Kidney (tissue), 22 donors: ENCODE measurements at places on chromosomes 4 and X. TPM values are rescaled to one million over a fixed set of nuclear protein-coding genes. Genes with fewer than 3 reads are reported as not detected.

SULT1B1 gene
- 0.39 TPM for polyA plus RNA-seq

CCDC149 gene
- 6.9 TPM for polyA plus RNA-seq

TMEM150C gene
- 22.9 TPM for polyA plus RNA-seq

TTC29 gene
- polyA plus RNA-seq = 0.82 TPM

- H3K27me3 ChIP-seq = no peaks in the 10 kb centered on the region
- H3K36me3 ChIP-seq = no peaks in the 10 kb centered on the region
- H3K27ac ChIP-seq = no peak overlapping the region
- H3K4me1 ChIP-seq = peaks cover 22% of the 10 kb centered on the region
- DNase-seq = no peak
Measured at GRCh38 chr4:70709611-70710205, 12.1 kb upstream of the RUFY3 start.

DNA sequence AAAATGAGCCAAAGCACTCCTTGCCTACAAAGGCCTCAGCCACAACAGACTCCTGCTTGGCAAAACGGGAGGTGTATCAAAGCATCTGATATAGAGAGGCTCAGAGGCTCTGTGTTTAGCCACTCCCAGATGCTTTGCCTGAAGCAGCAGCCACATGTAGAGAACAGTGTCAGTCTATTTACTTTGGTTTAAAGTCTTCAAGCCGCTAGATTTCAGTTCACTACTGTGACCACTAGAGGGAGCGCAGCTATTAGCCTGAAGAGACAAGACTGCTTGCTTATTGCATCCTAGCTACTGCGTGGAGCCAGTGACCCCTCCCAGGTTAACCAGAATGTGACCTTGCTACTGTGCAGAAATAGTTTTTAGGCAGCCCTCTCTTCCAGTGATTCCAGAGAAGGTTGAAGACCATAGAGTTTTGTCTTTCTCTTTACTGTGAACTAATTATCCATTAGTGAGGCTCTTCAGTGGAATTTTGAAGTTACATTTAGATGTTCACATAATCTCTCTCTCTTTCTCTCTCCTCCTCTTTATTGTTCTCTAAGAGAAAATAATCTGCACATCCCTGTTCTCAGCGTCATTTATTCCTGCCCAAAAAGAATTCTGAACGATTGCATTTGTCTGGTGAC lies 39.3 kb downstream of the BMP3 start:
- no peak overlapping the region for H3K4me3 ChIP-seq
- H3K27me3 ChIP-seq = no peaks in the 10 kb centered on the region
- H3K4me1 ChIP-seq = no peaks in the 10 kb centered on the region
- peak; percentile 94 for DNase-seq

DNA sequence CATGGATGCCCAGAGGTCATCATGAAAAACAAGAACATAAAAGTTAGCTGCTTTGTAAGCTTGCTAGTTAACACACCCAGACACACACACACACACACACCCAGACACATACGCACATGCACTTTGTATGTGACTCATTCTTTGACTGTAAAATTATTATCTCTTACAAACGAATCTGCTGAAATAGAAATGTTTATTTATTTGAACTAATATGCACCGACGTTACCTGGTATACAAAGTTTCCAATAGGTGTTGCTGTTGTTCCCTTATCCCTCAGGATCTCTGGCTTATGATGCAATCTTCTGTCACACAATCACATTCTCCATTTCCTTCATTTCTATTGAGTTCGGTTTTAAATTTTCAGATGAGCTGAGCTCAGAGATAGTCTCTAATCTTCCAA lies 209.3 kb downstream of the PTTG2 start:
- H3K27me3 ChIP-seq = no peaks in the 10 kb centered on the region
- no peak overlapping the region for H3K4me3 ChIP-seq
- H3K36me3 ChIP-seq = no peaks in the 10 kb centered on the region
- no peak for DNase-seq

- no peaks in the 10 kb centered on the region for H3K36me3 ChIP-seq
- H3K27me3 ChIP-seq = no peaks in the 10 kb centered on the region
- DNase-seq = no peak
- no peak overlapping the region for H3K27ac ChIP-seq
Measured at GRCh38 chr4:147844781-147845180, 112.9 kb downstream of the ARHGAP10 start.

GRCh38 chr4:175946472-175947116 lies 119.0 kb upstream of the WDR17 start:
- no peak overlapping the region for H3K4me3 ChIP-seq
- H3K4me1 ChIP-seq = no peaks in the 10 kb centered on the region
- DNase-seq = no peak
- H3K27ac ChIP-seq = no peak overlapping the region
- no peaks in the 10 kb centered on the region for H3K36me3 ChIP-seq

DNA sequence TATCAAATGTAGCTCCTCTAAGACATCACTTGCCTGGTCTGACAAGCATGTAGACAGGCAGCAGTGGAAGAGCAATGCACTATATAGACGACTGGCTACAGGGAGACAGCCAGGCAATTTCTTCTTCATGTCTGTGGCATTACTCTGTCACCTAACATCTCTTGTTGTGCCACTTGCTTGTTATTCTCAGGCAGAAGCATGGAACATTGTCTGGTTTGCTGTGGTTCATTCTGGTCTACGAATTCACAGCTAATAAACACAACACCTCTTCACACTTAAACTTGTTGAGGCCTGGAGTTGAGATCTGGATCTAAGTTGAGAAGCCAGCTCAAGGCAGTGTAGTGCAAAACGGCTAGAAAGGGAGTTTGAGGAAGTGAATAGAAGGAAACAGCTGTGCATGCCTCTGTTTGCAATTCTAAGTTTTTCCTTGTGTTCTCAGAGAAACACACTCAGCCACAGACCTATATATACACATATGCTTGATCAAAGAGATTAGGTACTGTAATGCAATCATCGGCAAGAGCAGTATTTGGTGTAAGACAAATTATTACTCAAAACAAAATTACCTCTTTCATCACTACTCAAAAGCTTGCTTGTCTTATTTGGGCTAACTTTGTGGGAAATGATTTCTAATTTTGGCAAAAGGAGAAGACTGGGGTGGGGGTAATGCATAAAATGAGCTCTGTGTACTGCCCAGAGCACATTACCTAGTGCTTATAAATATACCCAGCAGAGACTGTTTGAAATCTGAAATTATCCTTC lies 243.8 kb downstream of the PPP3CA start:
- H3K27ac ChIP-seq = peak overlapping the region; percentile 48
- no peak for DNase-seq
- no peaks in the 10 kb centered on the region for H3K36me3 ChIP-seq
- H3K27me3 ChIP-seq = no peaks in the 10 kb centered on the region
- H3K4me3 ChIP-seq = no peak overlapping the region
- H3K4me1 ChIP-seq = peaks cover 11% of the 10 kb centered on the region

- peaks cover 19% of the 10 kb centered on the region for H3K4me1 ChIP-seq
- H3K36me3 ChIP-seq = no peaks in the 10 kb centered on the region
- H3K27me3 ChIP-seq = no peaks in the 10 kb centered on the region
- no peak overlapping the region for H3K27ac ChIP-seq
- no peak overlapping the region for H3K4me3 ChIP-seq
- peak; percentile 45 for DNase-seq
Measured at GRCh38 chr4:3305610-3306371, 13.0 kb downstream of the RGS12 start.

DNA sequence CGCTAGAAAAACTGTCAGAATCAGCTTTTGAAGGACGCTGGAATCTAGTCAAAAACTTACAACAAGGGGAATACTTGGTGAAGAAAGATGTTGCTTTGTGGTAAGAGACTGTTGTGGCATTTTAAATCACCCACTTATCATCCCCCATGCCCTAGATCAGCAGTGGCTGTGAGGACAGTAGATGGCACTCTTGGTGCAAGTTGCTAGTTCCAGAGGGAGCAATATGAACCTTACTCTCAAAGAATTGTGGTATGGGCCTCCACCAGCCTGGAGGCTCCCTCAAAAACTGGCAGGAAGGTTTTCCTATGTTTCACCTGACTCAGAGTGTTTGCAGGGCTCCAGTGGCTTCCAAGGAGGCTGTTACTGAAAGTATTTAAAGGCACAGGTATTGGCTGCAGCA lies 37.7 kb upstream of the SLC16A2 start:
- no peaks in the 10 kb centered on the region for H3K36me3 ChIP-seq
- DNase-seq = peak; percentile 39
- no peak overlapping the region for H3K4me3 ChIP-seq
- H3K27me3 ChIP-seq = no peaks in the 10 kb centered on the region
- H3K27ac ChIP-seq = no peak overlapping the region
- H3K4me1 ChIP-seq = no peaks in the 10 kb centered on the region

DNA sequence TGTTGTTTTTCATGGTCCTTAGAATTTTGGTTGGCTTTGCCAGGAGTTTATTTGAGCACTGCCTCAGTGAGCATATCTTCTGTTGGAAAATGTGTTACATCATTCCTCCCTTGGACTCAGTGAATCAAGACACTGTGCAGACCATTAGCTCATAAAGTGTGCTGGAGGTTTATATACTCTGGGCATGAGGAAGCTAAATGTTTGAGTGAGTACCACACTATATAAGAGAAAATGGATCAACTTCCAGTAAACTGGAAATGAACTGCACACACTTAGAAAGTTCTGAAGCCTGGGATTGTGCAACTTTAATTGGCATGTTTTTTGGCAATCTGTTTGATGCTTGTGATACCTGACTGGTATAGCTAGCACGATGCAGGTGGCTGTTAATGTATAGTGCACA lies 75.9 kb downstream of the LIMCH1 start:
- H3K27ac ChIP-seq = no peak overlapping the region
- H3K4me1 ChIP-seq = no peaks in the 10 kb centered on the region
- peak overlapping the region; percentile 41 for H3K4me3 ChIP-seq
- peaks cover 2% of the 10 kb centered on the region for H3K27me3 ChIP-seq
- H3K36me3 ChIP-seq = no peaks in the 10 kb centered on the region

- H3K4me1 ChIP-seq = no peaks in the 10 kb centered on the region
- no peak overlapping the region for H3K27ac ChIP-seq
- no peak overlapping the region for H3K4me3 ChIP-seq
- H3K36me3 ChIP-seq = no peaks in the 10 kb centered on the region
- H3K27me3 ChIP-seq = no peaks in the 10 kb centered on the region
Measured at GRCh38 chr4:77665381-77666069, 59.9 kb downstream of the CXCL13 start.
